Ureter (tissue), 1 donor: ENCODE measurements at places on chromosomes 6 and 20. TPM values are rescaled to one million over a fixed set of nuclear protein-coding genes. Genes with fewer than 3 reads are reported as not detected.
A peak's percentile ranks its signal among the peaks of the same experiment; 100 is the strongest.

The LHFPL5 gene
- total RNA-seq, result not detected

- no peak for DNase-seq
Observed at GRCh38 chr6:167533851-167534250, 209.0 kb downstream of the TTLL2 start.

GRCh38 chr6:18792866-18793265 is 405.7 kb downstream of the RNF144B start:
- DNase-seq, result no peak

DNA sequence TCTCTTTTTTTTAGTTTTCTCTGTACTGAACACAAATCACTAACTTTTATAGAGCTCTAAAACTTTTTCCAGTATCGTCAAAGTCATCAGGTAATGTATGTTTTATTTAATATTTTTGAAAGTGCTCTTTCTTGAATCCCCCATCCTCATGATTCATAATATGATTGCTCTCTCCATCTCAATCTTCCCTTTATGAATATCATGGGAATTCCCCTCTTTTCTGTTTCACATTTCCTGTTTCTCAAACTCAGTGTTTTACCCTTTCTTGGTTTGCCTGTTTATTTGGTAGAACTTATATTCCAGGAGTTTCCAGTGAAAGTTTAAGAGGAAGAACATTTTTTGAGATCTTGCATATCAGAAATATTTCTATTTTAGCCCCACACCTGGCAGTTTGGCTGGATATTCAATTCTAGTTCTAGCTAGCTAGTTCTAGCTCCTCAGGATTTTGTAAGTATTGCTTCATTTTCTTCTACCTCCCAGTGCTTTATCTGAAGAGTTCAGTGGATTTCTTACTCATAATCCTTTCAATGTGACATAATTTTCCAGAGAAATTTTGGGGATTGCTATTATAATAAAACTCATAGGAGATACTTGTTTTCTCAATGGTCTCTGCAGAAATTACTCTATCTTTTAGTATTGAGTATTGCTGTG is 6.1 kb upstream of the C6orf58 start:
- DNase-seq, result no peak

GRCh38 chr6:129251669-129252376 is 368.9 kb downstream of the LAMA2 start:
- peak; percentile 48 for DNase-seq

The TREML1 gene
- total RNA-seq, result 0.86 TPM

- DNase-seq, result no peak
Observed at GRCh38 chr6:102841060-102841459, 1447.6 kb downstream of the GRIK2 start.

The FAM83C gene
- total RNA-seq, result 4.0 TPM

DNA sequence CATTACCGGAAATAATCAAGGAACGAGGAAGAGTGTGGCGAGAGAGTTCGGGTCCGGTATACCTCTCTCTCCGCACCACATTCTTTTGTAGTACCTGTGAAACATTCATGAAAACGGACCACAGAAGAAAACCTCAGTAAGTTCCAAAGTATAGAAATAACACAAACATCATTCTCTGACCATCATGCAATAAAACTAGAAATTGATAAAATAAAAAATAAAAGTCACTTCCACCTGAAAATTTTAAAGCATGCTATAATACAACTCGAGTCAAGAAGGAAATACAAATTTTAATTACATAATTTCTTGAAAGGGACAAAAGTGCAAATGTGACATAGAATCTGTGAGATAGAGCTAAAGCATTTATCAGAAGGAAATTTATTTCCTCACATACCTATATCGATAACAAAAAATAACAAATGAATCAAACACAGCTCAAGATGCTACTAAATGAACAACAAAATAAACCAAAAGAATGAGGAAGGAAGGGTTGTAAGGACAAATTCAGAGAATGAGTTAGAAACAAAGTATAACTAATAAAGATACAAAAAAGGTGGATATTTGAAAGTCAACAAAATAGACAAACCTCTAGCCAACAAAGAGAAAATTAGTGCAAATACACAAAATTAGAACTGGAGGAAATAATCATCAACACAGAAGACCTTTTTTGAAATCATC is 84.2 kb downstream of the TRIM27 start:
- no peak for DNase-seq

DNA sequence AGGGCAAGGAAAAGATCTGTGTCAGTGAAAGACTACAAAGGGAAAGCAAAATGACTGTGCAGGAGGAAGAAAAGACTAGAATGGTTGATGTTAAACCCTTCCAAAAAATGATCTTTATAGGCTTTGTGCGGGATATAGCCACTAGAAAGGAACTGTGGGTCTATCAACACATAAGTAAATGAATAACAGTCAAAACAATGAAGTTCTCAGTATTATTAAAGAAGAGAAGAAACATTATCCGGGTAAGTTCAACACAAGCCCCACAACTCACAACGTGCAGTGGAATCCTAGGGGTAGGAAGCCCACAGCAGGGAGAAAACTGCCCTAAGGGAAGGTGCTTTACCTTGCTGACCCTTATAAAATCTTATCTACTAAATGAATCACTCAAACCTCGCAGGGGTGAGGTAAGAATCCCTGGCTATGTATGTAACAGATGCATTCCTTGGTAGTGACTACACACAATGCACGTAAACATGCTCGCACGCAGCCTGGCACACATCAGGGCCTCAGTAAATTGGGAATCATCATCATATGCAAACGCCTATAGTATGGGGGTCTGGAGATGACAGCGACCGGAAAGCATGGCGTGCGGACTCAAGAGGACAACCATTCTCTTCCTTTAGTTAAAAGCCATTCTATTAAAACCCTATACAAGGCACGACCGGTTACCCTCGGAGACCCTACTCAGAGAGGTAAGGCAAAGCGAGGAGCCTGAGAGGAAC is 11.3 kb downstream of the TFAP2A start:
- no peak for DNase-seq

- no peak for DNase-seq
Observed at GRCh38 chr20:53652090-53652858, 58.6 kb upstream of the ZNF217 start.

The ZNF341 gene
- total RNA-seq, result 4.8 TPM
